Right forelimb (tissue), 1 donor: ENCODE measurements at places on chromosomes 5 and 9.

DNA sequence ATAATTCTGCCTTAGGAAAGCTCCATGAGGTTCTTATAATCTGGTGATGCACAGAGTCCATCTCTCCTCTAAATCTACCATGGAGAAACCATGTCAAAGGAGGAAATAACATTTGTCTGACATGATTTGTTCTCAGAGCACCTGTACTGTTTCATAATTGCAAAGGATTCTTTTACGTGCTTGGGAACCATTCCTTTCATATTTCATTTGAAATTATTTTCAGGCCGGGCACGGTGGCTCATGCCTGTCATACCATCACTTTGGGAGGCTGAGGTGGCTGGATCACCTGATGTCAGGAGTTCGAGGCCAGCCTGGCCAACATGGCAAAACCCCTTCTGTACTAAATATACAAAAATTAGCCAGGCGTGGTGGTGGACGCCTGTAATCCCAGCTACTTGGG lies 65.4 kb downstream of the UGCG start:
- DNase-seq, result no peak

DNA sequence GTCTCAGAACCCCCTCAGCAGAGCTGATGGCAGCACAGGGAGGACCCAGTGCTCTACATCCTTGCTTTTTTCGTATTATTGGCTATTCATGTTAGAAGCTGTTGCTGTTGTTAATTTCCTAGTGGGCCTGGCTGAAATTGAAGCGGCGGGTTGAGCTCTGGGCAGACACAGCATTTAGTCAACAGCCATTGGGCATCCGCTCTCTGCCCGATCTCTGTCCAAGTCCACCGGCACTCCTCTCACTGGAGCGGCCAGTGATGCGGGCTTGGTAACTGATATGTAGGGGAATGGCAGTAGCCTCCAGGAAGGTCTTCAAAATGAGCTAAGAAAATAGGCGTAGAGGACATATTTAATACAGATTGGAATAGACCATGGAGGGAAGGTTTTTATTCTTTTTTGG lies 1.3 kb upstream of the GARNL3 start:
- DNase-seq, result no peak

- no peak for DNase-seq
Measured at GRCh38 chr5:26884481-26884880, 153.9 kb downstream of the CDH9 start.

- no peak for DNase-seq
Measured at GRCh38 chr9:130188860-130189481, 16.8 kb downstream of the NCS1 start.

- peak; percentile 58 for DNase-seq
Measured at GRCh38 chr9:97412626-97413385, 910 bp downstream of the TDRD7 start.

DNA sequence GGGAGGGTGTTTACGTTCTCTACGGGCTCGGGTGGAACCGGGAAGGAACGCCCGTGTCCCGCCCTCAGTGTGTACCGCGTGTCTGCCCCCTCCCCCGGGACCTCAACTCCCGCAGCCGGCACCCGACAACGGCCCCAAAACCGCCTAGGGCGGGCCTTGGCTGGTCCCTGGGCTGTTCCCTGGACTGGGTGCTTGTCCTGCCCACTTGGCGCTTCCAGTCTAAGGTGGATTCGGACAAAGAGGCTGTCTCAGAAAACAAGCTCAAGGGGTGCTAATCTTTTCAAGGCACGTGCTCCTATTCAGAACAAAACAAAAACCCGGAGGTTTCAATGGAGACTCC lies 379 bp upstream of the CLK4 start:
- DNase-seq, result no peak

DNA sequence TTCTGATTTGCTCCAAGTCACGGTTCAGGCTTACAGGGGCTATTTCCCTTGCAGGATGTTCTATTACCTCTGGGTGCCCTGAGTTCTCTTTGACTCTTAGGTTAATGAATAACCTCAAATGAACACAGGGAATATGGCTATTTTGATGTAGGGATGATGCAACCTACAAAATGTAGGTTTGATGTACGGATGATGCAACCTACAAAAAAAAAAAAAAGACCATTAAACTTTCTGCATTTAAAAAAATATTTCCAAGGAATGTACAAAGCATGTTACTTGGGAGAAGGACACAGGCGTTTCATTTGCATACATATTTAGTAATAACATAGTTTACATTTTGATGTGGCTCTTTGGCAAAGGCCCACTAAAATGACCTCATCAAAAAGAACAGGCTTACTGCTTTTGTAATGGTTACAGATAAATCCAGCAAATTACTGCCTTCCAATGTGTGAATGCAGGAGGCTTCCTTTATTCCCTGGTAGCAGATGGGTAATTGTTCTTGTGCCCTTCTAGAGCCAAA lies 36.3 kb downstream of the ZNF474 start:
- no peak for DNase-seq

DNA sequence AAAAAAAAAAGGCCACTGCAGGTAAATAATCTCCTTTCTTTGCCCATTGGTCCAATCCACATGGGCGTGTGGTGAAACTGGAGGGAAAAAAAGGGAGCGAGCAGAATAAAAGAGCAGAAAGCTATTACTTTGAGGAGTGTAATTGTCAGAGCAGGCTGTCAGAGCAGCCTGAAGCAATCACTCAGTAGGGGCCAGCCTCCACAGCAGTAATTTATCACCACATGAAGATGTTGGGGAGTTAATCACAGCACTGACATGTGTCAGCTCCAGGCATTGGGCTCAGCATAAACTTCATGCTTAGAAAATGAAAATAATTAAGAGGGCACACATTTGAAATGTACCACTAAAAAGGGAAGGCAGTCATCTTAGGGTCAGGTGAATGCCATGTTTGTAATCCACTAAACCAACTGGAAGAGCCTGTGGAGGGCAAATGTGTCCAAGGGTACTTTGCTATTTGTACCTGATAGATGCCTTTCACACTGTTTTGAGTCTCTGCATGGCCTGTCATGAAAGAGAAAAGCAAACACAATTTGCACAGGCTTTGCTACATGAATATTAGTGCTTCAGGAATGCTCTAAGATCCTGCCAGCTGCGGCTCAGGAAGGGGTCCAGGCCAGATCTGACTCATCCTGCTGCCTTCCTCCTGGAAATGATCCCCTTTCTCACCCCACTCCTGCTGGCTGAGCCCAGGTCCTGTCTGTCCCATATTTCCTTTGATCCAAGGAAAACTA lies 2.9 kb upstream of the PTGER4 start:
- DNase-seq, result no peak

GRCh38 chr9:77800924-77801551 lies 152.9 kb upstream of the GNA14 start:
- no peak for DNase-seq

DNA sequence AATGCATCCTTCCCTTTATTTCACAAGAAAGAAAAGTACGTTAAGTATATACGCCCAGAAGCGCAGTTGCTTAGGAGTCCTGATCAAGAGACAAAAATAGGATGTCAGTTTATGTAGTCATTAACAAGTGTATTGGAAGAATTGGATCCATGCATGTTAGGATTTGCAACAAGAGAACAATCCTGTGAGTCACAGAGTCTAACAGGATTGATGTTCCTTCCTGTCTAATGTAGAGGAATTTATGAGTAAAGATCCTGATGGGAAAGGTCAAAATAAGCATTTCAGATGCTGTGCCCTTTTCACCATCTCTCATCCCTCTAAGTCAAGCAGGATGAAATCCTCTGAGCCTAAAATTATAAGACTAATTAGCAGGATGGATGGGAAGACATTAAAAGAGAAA lies 406.0 kb upstream of the GRIA1 start:
- no peak for DNase-seq

DNA sequence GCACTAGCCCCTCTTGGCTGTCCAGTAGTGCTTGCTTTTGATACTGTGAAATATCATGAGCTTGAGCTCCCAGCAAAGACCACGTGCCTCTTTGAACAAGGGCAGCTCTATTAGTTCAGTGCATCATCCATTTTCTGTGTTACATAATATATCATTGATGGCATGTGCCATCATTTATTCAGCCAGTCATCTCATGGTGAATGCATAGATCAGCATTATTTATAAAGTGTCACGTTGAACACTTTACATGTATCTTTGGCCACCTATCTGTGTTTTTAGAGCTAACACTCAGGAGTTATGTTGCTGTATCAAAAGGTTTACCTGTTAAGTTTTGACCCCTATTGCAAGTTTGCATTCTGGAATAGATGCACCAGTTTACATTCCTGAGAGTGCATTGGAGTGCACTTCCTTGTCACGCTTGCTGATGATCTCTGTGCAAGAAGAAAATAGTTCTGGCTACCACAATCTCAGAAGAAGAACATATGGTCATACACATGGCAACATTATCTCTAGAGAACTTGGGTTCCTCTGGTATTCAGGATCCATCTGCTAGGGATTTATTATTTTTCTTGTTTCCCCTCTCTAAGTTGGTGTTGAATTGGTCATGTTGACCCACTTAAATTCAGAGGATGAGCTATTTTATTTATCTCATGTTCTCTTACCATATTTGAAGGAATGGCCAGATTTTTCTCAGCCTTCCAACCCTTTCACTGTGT lies 120.9 kb downstream of the SH3GL2 start:
- DNase-seq, result no peak

- no peak for DNase-seq
Measured at GRCh38 chr9:37005517-37006140, 28.4 kb downstream of the PAX5 start.

DNA sequence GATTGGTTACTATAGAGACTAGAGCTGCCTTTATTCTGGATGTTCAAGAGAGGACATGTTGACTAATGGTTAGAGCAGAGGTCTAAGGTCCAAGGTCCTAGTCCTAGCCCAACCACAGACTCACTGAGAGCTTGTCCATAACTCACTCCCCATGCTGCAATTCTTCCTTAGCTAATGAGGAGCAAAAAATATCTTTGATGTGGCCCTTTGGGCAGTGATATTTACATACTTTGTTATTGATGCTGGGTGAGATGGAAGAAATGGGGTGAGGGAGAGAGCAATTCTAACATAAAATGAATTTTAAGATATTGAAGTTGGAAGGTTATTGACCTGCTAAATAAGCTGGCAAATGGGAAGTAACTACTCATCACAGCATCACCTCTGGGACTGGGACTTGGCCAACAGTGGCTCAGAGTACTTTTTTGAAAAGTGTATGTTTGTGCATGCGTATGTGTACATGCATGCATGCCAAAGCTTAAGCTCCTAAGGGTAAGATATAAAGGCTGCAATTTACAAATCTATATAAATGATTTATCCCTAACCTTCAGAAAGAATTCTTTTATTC lies 58.0 kb upstream of the ANKRD55 start:
- no peak for DNase-seq

GRCh38 chr5:178110511-178110910 lies 2.8 kb upstream of the N4BP3 start:
- no peak for DNase-seq

DNA sequence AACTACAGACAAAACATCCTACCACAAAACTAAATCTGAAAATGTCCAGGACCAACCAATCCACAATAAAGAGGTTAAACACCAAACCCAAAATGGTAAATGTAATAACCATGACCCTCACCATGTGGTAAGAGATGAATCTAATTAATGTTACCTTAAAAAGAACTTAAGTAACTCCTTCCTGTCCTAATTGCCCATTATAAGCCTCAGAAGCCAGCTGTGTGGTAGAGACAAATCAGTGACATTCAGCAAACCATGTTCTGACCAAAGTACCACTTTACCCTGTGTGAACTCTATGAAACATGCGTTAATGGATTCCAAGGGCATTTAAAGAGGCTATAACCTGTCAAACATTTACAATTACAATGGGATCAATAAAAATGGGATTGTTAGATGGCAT lies 25.0 kb downstream of the LPAR1 start:
- no peak for DNase-seq

GRCh38 chr5:33608344-33609041 lies 167.7 kb downstream of the TARS1 start:
- DNase-seq, result no peak
